ENCODE measurements at places on chromosomes 6 and 20. TPM values are rescaled to one million over a fixed set of nuclear protein-coding genes. Genes with fewer than 3 reads are reported as not detected.

HLA-DRB1 gene
- 197 TPM for total RNA-seq

DNA sequence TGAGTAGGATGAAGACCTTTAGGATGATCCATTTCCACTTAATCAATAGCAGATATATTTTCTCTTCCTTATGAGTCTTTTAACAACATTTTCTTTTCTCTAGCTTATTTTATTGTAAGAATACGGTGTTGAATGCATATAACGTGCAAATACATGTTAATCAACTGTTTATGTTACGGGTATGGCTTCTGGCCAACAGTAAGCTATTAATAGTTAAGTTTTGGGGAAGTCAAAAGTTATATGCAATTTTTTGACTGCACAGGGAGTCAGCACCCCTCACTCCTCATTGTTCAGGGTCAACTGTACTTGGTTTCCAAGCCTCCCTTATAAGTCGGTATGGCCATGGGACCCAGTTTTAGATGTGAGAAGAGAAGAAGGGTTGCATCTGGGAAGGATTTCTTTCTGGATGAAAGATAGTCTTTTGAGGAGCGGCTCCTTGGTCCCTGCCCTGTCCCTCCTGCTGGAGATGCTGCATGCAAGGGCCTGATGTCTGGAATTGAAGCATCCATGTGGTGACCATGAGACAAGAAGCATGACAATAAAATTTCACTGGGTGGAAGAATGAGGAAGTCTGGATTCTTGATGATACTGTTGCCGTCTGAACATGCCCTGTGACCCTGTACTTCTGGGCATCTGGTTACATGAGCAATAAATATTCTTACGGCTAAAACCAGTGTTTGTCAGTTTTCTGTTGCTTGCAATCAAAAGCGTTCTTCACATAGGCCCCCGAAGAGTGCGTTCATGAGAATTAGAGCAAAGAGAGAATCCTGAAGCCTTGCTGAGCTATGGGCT lies 194.7 kb upstream of the PMEPA1 start:
- no peaks in the 10 kb centered on the region for H3K4me1 ChIP-seq
- no peaks in the 10 kb centered on the region for H3K27me3 ChIP-seq
- H3K36me3 ChIP-seq, result no peaks in the 10 kb centered on the region
- DNase-seq, result no peak
- H3K27ac ChIP-seq, result no peak overlapping the region

REM1 gene
- total RNA-seq, result 10.2 TPM

SLC25A27 gene
- total RNA-seq, result 47.2 TPM

- peak; percentile 71 for DNase-seq
- no peak overlapping the region for H3K4me3 ChIP-seq
- H3K4me1 ChIP-seq, result no peaks in the 10 kb centered on the region
- peak overlapping the region; percentile 52 for H3K27ac ChIP-seq
- H3K27me3 ChIP-seq, result no peaks in the 10 kb centered on the region
Measured at GRCh38 chr6:156832231-156832647, 55.1 kb downstream of the ARID1B start.

GRCh38 chr20:16485401-16485800 lies 87.8 kb downstream of the KIF16B start:
- no peaks in the 10 kb centered on the region for H3K27me3 ChIP-seq
- H3K4me3 ChIP-seq, result no peak overlapping the region
- H3K27ac ChIP-seq, result no peak overlapping the region
- H3K36me3 ChIP-seq, result no peaks in the 10 kb centered on the region
- no peaks in the 10 kb centered on the region for H3K4me1 ChIP-seq

RPS10 gene
- 1,905 TPM for total RNA-seq

Measured in uterus (tissue), 4 donors.